ENCODE measurements at places on chromosomes 13 and 19.

DNA sequence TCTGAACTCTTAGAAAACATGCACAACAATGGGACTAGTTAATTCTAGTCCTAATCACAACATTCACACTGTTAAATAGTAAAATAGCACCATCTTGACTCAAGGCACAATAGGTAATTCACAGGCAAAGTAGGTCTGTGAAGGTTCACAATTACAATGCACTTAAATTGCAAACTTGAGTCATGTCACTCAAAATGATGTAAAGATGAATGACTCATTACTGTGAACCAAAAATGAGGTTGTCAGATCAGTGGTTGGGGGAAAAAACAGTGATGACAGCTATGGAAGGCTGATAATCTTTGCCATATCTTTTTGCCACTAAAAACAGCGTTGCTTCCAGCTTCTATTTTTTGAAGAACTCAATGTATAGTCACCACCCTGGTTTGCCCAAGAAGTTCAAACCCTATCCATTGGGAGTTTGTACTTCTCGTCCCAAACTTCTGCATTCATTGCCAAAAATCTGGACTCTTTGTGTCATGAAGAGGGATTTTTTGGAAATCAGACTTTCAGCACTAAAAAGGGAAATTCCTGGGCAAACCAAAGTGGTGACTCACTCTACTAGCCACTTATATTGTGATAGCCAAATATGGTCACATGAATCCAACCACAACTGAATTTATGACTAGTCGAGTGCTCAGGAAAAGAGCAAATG, 200.9 kb upstream of the TMTC4 start:
- no peak for DNase-seq

GRCh38 chr13:112573710-112574109, 14.2 kb downstream of the TUBGCP3 start:
- no peak for DNase-seq

DNA sequence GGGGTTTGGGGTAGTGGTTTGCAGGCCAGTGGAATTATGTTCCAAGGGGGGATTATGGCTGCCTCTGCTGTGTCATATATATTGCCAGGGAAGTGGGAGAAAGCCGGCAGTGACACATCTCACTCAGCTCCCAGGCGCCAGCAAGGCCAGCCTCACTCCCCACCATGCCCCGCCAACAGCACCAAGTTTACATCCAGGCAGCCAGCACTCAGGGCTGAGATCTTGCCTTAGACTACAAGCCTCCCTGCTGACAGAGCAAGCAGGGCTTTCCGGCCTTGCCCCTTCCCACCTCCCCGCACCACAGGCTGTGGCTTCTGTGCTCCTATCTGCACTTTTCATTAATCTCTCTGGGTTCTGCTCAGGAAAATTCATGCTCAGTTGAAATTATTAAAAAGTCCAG, 385.1 kb downstream of the MZT1 start:
- no peak for DNase-seq

GRCh38 chr19:29006057-29006735, 206.8 kb downstream of the UQCRFS1 start:
- no peak for DNase-seq

- no peak for DNase-seq
These were observed 128.9 kb downstream of the COG6 start for GRCh38 chr13:39784347-39784746.

GRCh38 chr13:99290894-99291293, 16.3 kb downstream of the GPR183 start:
- DNase-seq, result no peak

- no peak for DNase-seq
These were observed 193.2 kb downstream of the IRS2 start for GRCh38 chr13:109593230-109593629.

GRCh38 chr13:32300920-32301319, 14.2 kb downstream of the ZAR1L start:
- no peak for DNase-seq

DNA sequence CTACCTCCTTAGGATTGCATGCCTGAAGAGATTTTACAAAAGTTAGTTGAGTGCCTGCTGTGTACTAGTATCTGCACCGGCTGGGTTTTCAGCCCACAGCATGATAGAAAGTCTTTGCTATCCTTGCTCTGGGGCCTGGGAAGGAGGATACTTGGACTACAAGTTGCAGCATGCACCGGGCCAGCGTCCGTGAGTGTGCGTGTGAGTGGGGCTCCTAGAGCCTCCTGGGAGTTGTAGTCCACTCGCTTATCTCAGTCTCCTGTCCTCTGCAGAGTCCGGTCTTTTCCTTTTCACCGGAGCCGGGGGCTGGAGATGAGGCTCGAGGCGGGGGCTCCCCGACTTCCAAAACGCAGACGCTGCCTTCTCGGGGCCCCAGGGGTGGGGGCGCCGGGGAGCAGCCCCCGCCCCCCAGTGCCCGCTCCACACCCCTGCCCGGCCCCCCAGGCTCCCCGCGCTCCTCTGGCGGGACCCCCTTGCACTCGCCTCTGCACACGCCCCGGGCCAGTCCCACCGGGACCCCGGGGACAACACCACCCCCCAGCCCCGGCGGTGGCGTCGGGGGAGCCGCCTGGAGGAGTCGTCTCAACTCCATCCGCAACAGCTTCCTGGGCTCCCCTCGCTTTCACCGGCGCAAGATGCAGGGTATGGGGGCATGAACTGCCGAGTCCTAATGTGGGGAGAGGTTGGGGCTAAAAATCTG, 20.6 kb downstream of the BRSK1 start:
- no peak for DNase-seq

DNA sequence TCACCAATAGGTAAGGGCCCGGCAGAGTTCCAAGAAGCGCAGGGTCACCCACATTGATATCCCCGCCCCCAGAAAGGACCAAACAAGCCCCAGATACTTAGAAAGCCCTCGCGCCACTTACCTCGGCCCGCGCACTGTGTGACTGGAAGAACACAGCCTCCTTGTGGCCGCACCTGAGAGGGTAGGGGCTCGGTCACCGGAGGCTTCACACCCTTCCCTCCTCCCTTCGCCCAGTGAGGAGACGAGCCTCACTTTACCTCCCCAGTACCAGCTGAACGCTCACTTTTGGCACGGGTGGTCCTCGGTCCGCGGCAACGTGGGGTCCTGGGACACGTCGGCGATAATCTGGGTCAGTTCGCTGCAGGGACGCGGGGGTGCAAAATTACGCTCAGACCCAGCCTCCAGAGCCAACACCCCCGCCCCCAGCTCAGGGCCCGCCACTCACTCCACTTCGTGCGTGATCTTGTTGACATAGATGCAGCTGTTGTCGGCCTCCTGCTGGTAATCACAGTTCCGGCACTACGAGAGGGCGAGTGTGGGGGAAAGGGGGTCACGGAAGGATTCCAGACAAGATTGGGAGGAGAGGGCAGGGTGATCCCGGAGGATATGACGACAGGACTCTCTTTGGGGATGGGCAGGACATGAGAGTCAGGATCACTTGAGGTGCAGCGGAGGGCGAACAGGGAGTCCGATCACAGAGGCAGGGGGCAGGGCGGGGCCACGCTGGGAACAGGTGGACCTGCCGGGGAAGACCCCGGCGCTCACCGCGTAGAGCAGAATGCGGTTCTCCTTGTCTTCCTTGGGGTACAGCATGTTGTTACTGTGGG, 568 bp downstream of the POLR2I start:
- DNase-seq, result no peak

DNA sequence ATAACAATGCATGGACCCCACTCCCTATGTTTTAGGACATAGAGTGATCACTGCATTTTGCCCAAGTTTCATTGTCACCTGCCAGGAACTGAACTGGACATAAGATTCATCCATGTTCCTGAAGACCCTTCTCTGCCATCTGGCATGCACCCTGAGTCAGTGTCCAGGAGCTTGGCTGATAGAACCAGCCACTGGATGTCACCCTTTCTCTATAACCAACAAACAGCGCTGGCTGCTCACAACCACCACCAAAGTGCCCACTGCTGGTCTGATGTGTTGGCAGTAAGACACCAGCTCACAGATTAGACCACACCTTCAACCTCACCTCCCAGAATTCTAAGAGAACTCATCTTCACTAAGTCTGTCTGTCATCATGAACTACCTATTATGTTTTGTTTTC, 333.4 kb downstream of the ITGBL1 start:
- DNase-seq, result no peak

DNA sequence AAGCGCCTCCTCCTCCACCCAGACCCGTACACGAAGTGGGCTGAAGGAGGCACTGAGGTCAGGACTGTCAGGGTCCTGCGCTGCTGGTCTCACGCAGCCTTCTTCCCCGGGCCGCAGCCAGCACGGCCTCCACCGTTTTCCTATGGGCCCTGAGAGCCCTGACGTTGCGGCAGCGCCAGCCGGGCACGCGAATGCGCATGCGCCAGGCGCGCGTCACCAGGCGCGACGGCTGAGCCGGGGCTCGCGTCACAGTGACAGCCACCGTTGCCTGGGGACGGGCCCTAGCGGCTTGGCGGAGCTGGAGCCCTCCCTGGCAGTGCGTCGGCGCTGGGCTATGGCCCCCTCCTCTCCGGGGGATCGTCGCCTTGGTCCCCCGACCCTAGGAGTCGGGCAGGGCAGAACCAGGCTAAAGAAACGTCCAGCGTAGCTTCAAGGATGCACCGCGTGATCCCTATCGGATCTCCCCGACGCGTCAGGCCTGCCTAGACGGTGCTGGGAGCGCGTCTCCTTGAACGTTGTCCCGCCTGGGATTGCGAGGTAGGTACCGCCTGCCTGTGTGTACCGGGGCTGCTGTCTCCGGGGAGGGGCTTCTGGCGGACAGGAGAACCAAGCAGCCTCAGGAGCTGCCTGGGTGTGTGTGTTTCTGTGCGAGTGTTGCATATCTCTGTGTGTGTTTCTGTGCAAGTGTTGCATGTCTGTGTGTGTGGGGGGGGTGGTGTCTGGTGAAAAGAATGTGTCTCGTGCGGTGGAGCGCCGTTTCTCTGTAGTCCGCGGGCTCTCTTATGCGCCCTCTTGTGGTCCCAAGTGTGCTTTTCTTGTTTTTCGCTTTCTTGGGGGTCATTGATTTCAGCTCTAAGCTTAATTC, 43.2 kb downstream of the ZNF571 start:
- peak; percentile 83 for DNase-seq

DNA sequence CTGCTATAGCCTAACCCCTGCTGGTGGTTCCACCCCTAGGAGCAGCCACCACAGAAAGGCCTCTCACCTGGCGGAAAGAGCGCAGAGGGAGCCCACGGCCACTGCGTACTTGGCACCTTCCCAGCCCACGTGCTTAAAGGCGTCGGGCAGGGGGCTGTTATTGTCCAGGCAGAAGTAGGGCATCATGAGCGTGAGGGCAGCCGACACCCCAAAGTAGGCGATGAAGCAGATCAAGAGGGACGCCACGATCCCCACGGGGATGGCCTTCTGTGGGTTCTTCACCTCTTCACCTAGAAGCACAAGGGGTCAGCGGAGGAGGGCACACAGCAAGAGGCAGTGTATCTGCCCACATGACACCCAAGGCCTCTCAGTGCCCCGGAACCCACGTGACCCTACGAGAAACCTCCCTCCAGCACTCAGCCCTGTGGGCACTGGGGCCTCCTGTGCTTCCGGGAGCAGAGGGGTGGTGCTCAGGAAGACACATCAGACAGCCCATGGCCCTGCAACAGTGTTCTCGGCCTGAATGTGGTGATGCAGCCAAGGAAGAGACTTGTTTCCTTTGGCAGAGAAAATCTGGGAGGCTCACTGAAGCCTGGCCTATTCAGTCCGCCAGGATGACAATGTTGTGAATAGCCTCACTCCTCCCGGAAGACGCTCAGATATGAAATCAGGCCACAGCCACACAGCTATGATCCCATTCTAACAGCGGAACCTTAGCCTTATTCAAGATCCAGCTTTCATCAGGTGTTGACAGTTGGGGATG, 72.1 kb downstream of the SLC7A1 start:
- DNase-seq, result no peak

DNA sequence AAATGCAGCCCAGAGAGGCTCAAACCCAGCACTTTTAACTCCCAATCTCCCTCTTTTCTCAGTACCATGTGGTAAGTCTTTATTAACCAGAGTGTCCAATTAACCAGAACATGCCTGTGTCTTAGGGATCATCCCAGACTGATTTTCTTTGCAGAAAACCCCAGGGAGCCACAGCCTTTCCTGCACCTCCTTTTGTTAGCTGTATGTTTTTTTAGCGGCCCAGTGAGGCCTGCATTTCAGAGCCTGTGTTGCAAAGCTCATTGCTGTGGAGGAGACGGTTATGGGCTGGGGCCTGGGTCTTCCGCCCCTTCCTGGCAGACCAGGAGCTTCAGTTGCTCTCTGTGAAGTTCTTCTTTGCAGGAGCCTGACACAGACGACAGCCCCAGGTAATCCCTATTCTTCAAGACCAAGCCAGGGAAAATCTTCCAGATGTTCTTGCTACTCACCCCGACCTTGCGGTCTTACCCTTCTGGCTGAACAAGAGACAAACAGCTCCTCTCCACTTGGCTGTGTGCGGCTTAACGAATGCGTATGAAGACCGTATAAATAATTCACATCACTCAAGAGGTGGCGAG, 70.7 kb upstream of the TSHZ3 start:
- no peak for DNase-seq

DNA sequence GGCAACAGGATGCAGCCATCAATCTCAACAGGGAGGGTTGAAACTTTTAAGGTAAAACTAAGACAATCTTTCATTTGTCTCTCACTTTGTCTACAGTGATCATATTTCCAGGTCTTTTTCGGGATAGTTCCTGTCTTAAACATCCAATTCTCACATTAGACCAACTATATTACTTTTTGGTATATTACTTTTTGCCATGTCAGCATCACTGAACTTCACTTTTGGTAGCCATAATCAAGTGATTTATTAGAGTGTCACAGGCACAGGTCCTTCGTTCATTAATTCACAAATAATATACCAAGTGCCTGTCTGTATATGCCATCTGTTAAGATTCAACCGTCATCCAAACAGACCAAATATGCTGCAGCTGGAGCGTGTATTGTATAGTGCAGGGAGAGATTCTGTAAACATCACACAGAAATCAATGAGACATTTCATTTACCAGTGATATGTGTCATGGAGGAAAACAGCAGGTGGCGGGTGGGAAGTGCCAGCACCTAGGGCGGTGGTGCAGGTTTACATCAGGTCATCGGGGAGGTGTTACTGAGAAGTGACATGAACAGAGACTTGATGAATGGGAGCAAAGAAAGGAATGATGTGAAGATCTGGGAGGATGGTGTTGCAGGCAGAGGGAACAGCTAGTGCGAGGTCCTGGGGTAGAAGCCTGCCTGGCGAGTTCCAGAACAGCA, 24.9 kb downstream of the ARHGEF7 start:
- DNase-seq, result no peak

DNA sequence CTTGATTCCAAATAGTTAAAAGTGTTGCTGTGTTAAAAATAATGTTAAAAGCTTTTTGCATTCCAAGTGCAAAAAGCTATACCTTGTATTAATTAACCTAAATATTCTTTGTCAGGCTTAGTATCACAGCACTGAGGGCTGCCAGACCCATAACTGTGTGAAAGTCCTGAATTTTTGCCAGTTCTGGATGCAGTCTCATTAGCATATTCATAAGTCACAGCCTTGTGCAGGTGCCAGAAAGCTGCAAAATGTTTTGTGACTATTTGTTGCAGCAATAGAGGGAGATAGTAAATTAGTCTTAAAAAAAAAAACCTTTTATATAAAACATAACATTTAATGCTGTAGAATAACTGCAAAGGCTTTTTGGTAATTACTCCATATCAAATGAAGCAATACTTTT, 56.6 kb downstream of the SLITRK1 start:
- no peak for DNase-seq

Data from naive B cell (primary cell).